Naive thymus-derived CD4-positive, alpha-beta T cell (primary cell): ENCODE measurements at places on chromosomes 4 and X.

- DNase-seq = no peak
Measured at GRCh38 chrX:38426785-38427184, 74.4 kb downstream of the OTC start.

GRCh38 chrX:154138857-154139256, 5.2 kb upstream of the OPN1LW start:
- no peak for DNase-seq

DNA sequence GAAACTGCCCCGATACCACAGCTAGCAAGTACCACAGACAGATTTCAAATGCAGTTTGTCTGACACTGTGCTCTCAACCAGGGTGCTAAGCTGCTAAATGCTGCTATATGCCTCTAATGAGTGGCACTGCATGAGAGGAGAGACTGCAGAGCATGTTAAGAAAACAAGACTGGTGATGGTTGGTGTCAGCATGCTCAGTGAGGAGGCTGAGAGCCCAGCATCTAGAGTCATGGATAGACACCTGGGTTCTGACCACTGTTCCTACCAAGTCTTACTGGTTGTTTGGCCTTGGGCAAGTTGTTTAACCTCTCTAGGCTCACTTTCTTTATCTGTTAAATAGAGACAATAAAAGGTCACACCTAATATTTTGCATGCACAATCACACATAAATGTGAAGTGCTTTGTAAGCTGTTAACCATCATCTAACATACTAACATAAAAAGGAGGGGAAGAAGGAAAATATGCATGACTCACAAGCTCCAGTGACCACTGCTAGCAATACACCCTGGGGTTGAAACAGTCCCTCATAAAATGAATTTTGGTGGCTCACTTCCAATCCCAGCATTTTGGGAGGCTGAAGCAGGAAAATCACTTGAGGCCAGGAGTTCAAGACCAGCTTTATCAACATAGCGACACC, 20.7 kb downstream of the HHIP start:
- no peak for DNase-seq

DNA sequence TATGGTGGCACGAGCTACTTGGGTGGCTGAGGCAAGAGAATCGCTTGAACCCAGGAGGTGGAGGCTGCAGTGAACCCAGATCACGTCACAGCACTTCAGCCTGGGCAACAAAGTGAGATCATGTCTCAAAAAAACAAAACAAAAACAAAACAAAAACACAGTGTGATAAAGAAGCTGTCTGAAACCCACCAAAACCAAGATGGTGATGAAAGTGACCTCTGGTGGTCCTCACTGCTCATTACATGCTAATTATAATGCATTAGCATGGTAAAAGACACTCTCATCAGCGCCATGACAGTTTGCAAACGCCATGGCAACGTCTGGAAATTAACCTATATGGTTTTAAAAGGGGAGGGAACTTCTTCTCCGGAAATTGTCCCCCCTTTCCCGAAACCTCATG, 29.4 kb upstream of the OPHN1 start:
- no peak for DNase-seq

DNA sequence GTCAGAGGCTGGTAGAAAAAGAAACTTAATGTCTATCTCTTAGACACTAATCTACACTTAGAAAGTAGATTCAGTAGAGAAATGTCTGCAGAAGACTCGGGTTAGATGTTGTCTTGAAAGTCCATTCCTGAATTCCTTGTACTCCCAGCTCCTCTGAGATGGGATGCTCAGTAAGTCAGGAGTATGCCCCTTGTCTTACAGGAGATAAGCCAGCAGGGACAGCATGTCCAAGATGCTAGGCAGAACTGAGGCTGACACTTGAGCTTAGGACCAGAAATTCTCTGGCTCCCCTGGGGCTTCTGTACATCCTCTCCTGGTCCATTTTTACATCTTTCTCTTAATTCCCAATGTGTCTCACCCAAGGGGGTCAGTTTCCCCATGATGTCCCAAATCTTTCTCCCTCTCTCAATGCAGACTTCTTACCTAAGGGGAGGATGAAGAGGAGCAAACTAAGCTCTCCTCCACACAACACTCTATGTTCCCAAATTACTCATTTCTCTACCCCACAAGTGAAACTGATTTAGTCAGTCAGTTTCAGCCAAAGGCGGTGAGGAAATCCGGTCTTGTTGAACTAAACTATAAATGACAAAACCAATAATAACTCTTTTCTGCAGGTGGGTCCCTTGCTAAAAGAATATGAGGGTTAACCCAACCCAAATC, 558.2 kb upstream of the DIPK2B start:
- no peak for DNase-seq

- DNase-seq = no peak
Measured at GRCh38 chr4:166432842-166433241, 559.8 kb downstream of the TLL1 start.

DNA sequence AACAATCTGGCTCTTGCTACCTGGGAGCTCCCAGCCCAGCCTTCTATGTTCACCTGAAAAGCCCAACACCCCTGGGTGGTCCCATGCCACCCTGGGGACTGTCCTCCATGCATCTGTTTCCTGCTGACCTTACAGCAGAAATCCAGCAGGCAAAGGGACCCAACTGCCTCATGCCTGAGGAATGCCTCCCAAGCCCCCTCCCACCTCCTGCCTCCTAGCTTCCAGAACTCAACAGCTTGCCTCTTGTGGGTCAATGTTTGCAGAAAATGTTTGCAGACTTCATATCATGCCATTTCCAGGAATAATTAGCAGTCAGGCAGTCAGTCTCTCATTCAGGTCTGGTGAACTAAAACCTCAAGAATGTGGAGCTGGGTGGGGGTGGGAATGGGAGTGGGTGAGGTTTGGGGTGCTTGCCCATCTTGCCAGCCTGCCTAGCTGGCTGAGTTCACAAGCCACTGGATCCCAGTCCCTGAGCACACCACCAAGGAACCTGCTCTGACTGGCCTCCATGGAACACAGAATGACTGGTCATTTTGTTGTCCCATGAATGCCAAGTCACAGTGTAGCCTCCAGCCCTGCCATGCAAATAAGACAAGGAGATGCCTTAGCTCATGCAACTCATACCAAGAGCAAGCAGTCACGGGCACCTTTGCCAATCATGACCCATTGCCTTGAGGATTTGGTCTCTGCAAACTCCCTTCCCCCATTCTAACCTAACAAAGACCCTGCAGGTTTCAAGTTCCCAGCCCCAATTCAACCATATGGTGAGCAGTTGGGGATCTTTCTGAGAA, 12.1 kb upstream of the PLAC1 start:
- no peak for DNase-seq

DNA sequence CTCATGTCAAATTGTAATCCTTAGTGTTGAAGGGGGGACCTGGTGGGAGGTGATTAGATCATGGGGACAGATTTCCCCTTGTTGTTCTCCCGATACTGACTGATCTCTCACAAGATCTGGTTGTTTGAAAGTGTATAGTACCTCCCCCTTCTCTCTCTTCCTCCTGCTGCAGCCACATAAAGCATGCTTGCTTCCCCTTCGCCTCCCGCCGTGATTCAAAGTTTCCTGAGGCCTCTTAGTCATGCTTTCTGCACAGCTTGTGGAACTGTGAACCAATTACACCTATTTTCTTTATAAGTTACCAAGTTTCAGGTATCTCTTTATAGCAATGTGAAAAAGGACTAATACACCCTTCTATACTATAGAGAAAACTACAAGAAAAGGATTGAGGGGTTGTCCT, 1170.5 kb upstream of the AGA start:
- no peak for DNase-seq

DNA sequence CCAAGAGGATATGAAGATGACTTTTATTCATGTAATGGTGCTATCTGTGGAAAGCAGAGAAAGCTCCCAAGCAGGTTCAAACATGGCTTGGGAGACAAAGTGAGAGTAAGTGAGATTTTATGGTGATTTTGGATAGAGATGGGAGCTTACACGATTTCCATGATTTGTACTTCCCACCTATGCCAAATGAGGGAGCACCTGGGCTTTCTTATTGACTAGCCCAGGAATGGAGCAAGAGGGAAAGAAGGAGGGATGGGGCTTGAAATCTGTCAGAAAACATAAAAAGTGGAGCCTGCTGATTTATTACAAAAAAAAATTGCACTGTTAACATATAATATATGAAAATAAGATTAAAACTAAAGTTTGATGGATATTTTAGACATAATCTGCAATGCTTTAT, 703.5 kb upstream of the PABPC4L start:
- DNase-seq = no peak

DNA sequence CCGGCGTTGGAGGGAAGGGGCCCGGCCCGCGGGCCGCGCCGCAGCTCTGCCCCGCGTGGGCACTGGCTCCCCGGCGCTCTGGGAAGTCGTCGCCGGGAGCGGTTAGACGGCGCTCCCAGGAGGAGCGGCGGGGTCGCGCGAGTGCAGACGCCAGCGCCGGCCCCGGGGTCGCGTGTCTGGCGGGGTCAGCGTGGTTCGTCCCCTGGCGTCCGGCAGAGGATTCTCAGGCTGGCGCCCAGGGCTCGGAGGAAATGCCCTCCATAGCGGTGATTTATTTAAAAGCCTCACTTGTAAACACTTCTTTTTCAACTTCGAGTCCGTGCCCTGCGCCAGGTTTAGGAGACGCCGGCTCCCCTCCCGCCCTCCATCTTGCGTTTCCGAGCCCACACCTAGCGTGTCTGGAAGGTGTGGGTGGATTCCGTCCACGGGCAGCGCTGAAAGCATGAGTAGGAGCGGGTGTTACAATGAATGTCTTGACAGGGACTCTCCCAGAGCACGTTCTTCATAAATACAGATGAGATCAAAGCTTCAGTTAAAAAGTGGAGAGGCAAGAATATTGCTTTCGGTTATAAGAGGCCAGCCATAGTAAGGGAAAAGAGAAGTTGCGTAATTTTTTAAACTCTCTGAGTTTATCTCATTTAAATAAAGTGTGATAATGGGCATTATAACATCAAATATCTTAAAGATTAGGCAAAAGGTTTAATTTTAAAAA, 692 bp downstream of the FAM241A start:
- DNase-seq = peak; percentile 76

GRCh38 chr4:41432219-41432618, 105.7 kb upstream of the LIMCH1 start:
- no peak for DNase-seq

DNA sequence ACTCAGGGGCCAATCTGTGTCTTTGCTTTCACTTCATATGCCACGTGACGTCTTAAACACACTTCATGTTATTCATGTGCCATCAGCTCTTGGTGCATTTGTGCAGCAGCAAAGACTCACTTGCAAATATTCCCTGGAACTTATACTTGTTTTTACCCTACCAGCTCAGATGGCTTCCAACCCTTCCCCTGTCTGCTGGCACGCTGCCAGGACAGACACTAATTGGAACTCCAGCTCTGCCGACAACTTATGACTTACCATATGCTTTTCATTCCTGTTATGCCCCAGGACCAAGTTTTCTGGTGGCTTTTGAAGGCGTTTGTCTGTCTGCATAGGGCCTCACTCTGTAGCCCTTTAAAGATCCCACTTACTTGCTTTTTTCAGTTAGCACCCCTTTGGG, 261.7 kb upstream of the GNPDA2 start:
- no peak for DNase-seq

GRCh38 chrX:46184749-46185148, 360.5 kb downstream of the ZNF674 start:
- no peak for DNase-seq

GRCh38 chr4:39043058-39043860, 11.1 kb upstream of the TMEM156 start:
- DNase-seq = no peak

- DNase-seq = no peak
Measured at GRCh38 chrX:98523026-98523425, 1639.3 kb downstream of the RPA4 start.

DNA sequence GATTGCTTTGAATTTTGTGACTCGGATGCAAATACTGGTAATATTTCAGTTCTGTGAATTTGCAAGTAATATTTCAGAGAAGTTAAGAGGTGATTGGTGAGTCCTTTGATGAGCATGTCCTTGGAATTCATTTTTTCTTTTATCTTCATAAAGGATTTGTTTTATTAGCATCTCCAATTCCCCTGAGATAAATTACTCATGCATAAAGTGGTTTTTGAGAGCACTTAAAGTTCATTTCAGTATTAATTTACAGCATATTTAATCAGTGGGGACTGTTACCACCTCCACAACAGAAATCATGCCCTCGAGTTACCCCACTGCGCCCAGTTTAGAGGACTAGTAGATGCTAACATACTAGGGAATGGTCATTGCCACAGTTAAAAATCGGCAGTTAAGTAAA, 65.0 kb downstream of the ZFX start:
- no peak for DNase-seq

DNA sequence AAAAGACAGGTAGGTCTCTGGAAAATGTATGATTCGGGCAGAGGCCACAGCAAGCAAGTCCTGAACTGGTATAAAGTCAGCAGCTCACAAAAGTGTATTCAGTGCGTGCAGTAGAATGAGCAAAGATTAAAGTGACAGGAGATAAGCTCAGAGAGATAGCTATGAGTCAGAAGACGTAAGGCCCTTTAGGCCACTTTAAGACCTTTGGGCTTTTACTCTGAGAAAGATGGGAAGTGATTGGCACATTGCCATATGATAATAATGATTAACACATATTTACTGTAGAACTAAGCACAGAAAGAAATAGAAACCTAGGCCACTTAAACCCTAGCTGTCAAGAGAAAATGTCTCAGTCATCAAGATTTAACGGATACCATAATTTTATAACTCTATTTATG, 51.7 kb downstream of the TBCK start:
- no peak for DNase-seq

DNA sequence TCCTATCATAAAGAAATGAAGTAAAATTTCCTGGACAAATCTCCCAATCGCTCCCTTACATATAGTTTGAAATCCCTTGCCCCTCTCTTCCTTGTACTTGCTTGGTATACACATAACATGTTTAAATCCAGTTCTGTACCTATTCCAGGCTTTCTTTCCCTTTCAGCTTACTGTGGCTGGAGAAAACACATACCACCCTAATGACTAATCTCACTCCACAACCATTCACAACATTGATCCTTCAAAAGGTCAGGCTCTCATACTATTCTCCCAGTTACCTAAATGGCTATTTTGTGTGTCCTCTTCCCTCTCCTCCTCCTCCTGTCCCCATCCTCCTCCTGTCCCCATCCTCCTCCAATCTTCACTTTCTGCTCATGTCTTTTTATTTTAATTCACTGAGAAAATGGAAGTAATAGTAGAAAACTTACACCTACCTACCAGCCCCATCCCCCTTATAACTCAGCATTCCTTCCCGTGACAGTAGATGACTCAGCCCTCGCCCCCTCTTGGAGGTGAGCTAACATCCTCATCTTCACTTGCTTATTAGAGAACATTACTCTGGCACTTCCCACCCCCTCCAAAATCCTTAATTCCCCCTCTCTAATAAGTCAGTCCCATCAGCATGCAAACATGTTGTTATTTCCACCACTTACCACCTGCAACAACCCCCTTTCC, 77.5 kb downstream of the IL15 start:
- DNase-seq = no peak

DNA sequence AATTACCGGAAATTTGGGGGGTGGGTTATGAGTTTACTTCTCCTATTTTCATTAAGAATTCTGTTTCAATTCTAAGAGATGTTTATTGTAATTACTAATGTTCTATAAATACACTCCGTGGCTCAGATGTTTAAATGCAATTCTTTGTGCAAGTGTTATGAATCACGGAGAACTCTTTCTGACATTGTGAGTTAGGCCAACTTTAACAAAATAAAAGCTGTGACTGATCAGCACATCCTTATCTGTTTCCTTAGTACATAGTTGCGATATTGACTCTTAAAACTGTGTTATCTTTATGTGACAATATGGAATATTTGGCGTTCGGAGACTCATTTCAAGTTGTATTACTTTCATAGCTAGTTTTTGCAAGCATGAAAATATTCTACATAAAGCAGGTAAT, 902 bp downstream of the KLHL4 start:
- no peak for DNase-seq

GRCh38 chr4:144861471-144861870, 215.5 kb downstream of the HHIP start:
- no peak for DNase-seq
